ENCODE measurements at places on chromosomes 16 and 17.

DNA sequence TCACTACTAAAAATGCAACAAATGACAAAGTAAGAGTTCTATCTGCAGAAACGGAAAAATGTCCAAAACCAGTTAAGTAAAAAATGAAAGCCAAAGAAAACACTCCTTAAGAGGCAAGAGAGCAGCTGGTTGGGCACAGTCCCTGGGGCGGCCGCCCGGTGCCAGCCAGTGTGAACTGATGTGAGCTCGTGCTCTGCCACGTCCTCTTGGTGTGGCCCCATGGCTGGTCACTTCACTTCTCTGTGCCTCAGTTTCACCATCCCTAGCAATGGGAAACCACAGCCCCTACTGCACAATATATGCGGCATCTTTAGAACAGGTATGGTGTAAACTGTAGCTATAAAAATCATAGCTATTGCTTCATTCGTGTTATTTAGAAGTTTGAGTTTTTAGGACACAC lies 21.2 kb downstream of the USP36 start:
- DNase-seq, result no peak

DNA sequence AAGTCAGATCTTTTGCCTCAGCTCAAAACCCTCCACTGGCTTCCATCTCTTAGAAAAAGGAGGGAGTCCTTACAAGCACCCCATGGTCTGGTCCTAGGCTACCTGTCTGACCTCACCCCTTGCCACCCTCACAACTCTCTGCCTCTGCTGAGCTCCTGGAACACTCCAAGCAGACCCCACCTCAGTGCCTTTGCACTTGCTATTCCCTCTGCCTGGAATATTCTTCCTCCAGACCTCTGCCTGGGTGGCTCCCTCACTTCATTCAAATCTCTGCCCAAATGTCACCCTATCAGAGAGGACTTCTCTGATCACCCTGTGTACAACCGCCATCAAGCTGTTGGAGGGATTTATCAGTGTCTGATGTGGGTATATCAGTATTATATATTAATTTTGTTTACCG lies 37.4 kb downstream of the PMFBP1 start:
- no peak for DNase-seq

DNA sequence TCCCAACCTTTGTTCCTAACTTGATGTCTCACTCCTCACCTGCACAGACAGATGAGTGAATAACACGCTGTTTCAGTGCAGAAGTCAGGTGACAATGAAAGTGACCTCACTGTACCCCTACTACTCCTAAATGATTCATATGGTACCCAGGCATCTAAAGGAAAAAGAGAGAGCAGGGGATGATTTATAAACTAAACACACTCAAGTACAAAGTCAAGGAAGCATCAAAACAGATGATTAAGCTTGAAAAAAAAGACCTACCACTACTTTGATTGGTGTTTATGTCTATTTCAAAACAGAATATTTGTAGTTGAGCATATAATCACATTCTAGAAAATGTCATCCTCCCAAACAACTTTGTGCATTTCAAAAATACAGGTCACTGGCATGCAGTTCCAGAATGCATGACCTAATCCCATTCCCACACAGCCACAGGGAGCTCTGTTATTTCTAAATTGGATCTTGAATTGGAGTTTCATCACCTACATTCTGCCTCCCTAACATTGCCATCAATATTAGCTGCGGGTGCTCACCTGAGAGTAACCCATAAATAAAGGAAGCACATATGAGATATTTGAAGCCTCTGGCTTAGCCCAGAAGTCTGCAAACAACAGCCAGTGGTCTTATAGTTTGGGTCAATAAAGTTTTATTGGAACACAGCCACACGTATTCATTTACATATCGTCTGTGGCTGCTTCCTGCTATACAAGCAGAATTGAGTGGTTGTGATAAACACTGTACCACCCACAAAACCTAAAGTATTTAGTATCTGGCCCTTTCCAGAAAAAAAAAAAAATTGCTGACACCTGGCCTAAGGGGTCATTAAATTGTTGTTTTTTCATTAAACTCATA lies 14.0 kb downstream of the HS3ST3A1 start:
- DNase-seq, result peak; percentile 27

GRCh38 chr16:47033176-47033575 lies 59.7 kb upstream of the DNAJA2 start:
- no peak for DNase-seq

GRCh38 chr17:55726440-55726839 lies 3.8 kb upstream of the TMEM100 start:
- DNase-seq, result peak; percentile 100

GRCh38 chr16:31006086-31006385 lies 4.4 kb downstream of the STX1B start:
- no peak for DNase-seq

GRCh38 chr17:29659155-29659554 lies 36.4 kb upstream of the CORO6 start:
- no peak for DNase-seq

- DNase-seq, result no peak
These were observed 313.0 kb downstream of the SEC14L1 start for GRCh38 chr17:77453613-77454241.

GRCh38 chr17:74020522-74020921 lies 183.0 kb upstream of the RPL38 start:
- no peak for DNase-seq

GRCh38 chr16:91484-91883 lies 13.5 kb downstream of the MPG start:
- DNase-seq, result peak; percentile 52

DNA sequence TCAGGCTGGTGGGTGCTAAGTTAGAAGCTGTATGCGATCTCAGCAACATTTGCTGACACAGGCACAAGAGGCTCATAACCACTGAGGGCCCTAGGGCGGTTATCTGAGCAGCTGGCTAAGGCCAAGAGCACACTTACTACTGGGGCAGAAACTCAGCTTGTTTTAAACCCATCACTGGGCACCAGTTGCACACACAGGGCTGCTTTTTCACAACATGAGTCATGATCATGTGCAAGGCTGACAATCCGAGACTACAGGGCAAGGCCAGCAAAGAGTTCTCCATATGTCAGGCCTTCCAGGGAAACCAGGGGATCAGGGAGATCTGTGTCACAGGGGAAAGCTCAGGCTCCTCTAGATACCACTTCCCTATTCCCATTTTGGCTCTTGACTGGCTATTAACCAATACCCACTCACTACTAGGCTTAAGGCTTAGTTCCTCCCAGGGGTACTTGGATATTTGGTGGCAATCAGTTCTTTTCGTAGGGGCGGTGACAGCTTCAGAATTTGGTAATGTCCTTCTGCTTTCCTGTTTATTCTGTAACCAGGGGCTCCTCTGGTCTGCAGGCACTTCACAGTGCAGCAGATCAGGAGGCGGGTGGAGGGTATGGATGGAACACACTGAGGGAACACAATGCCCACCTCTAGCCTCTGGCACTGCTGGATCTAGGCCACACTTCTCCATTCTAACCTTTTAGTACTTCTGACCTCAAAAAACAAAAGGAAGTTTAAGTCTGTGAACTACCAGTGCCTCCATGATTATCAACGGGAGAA lies 44.9 kb upstream of the ERN1 start:
- peak; percentile 59 for DNase-seq

DNA sequence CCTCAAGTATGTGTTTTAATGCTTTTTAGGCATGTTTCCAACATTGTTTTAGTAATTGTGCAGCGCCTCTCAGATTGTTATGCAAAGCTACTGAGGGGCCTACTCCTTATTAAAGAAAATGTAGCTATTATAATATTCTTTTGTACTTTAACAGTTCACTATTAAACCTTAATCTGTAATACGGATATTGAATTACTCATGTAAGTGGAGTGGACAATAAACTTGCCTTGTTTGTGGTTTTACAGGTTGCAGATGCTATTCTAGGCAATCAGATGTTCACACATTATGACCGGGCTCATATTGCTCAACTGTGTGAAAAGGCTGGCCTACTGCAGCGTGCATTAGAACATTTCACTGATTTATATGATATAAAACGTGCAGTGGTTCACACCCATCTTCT lies 41.0 kb downstream of the PTRH2 start:
- DNase-seq, result no peak

GRCh38 chr17:45029758-45030423 lies 21.5 kb downstream of the DCAKD start:
- DNase-seq, result no peak

GRCh38 chr16:23803591-23804123 lies 32.1 kb upstream of the PRKCB start:
- DNase-seq, result peak; percentile 8

DNA sequence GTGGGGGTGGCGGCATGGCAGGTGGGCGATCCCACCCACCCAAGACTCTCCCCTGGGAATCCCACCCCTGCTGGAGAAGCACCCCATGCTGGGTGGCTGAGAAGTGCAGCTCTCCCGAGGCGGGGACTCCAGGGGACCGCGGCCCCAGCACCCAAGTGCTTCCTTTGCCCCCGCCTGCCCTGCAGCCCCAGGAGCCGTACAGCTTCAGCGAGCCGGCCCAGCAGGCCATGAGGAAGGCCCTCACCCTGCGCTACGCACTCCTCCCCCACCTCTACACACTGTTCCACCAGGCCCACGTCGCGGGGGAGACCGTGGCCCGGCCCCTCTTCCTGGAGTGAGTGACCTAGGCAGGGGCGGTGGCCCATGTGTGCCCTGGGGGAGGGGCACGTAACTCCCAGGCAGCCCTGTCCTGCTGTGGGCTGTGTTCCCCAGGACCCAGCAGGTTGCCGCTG lies 11.7 kb downstream of the GAA start:
- no peak for DNase-seq

DNA sequence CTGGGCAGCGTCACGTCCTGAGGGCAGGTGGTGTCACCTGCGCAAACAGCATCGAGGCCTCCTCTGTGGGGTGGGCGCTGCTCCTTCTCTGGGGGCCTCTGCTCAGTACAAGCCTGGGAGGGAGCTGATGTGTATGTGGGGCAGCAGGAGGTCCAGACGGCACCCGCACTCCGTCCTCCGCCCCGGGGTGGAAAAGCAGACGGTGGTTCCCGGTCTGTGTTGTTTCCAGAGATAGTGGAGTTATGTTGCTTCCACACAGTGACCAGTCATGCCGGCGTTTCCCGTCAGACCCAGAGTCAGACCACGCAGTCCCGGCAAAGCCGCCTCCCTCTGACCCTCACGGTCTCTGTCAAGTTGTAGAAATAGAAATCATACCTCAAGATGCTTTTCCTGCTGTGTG lies 13.7 kb upstream of the RPL13 start:
- no peak for DNase-seq

- no peak for DNase-seq
These were observed 20.4 kb upstream of the ADAM11 start for GRCh38 chr17:44738214-44738906.

- no peak for DNase-seq
These were observed 18.7 kb downstream of the DNASE1 start for GRCh38 chr16:3673201-3673600.

- no peak for DNase-seq
These were observed 59.5 kb downstream of the CDYL2 start for GRCh38 chr16:80744856-80745255.

DNA sequence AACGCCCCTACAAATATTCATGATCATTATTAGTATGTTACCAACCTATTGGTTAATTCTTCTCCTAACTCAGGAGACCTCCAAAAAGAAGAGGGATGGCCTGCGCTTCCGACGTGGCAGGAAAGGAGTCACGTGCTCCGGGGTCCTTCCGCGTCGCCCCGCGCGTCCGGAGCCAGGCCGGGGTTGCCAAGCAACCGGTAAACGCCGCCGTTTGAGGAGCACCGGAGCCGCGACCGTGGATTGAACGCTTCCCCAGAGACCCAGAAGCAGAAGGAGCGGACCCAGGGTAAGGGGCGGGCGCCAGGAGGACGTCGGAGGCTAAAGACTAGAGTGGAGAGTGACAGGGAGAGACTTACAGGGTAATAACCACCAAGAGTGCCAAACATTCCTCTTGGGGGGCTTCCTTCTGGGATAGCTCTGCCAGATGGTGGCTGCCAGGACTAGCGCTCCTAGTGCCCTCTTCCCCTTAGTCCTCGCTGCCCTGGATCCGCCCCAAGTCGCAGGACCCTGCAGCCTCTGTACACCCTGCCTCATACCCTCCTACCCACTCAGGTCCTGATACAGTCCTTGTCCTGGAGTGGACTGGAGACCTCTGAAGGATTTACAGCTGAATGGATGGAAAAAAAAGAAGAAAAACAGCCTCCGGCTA lies at the start of gene DNAI2:
Gene DNAI2 (plus strand): TSS at position 175 of the 649 bp plus-strand sequence. CDS start 7,584 bp downstream, outside the sequence.
- no peak for DNase-seq

GRCh38 chr17:42784409-42784808 lies 4.0 kb downstream of the WNK4 start:
- no peak for DNase-seq

DNA sequence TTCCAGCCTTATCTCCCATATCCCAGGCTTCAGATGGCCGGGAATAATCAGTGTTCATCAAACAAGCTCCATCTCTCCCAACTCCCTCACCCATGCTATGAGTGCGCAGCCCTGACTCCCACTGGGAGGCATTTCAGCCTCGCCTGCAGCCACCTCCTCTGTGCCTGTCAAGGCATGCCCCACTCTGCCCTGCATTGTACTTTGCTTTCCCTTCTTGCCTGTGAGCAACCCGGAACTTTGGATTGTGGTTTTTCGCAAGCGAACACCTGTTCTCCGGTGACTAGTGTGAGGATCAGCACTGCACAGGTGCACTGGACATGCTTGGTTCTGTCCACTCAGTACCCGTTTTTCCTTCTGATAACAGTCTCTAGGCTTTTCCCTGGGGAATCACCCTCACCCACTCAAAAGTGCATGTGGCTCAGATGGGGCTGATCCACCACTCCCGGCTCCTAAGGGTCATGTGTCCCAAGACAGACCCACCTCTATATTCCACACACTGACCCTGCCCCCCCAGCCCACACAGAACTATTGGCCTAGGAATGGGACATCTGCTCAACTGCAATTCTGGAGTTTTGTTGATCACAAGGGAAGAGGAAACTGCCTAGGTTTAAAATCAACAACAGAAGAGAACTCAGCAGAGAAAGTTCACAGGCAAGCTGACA lies 9.1 kb downstream of the CHST6 start:
- no peak for DNase-seq

DNA sequence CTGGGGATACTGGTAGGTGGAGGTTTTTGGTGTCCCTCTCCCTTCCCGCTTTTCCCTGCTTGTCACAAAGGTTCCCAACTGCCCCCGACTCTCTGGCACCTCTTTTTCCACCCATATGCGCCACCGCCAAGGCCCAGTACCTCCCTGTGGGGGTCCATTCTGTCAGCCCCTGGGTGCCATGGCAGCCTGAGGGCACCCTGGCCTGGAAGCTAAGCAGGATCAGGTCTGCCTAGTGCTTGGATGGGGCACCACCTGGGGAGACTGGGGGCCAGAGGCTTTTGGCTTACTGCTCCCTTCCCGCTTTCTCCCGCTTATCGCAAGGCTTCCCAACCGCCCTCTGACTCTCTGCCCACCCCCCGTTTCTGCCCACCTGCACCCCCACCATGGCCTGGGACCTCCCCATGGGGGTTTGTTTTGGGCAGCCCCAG lies 2286.4 kb downstream of the TP53TG3F start:
- DNase-seq, result no peak

All from fibroblast of the aortic adventitia (primary cell).